ENCODE measurements at places on chromosomes 16 and 17.

GRCh38 chr17:49450735-49451134, 36.1 kb upstream of the PHB1 start:
- DNase-seq, result peak; percentile 63

- DNase-seq, result peak; percentile 51
Observed at GRCh38 chr17:143785-144281, 6.5 kb downstream of the SCGB1C2 start.

GRCh38 chr17:3890082-3890877, 2.6 kb downstream of the CAMKK1 start:
- peak; percentile 85 for DNase-seq

- peak; percentile 99 for DNase-seq
Observed at GRCh38 chr17:80892900-80893603, 98.6 kb upstream of the CHMP6 start.

DNA sequence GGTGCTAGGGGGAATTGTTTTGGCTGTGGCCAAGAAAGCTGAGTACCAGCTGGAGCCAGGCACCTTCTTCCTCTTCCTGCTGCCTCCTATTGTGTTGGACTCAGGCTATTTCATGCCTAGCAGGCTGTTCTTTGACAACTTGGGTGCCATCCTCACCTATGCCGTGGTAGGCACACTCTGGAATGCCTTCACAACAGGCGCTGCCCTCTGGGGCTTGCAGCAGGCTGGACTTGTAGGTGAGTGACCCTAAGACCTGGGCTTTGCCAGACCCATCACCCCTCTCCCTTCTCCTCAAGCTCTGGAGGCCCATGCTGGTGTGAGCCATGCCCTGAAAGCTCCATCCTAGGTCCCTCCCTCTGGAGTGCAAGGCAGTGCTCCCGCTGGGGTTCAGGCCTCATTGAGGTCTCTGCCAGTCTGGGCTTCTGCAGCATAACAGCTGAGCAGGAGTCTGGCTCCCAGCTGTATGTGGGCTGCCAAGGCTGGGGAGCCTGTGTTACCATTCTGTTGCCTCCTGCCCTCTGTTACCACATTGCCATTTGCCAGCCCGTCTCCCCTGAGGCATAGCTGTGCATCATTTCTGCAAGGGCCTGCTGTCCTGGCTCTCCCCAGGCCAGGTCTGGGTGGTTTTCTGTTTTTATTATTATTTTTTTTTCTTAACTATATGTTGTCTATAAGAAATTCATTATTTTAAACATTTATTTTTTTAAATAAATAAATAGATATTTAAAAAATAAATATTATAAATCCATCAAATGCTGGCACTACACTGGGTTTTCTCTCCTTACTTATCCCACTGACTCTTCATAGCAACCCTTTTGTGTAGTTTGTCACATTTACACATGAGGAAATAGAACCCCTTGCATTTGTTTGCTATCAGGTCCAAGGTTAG, 4.1 kb downstream of the SLC9A5 start:
- no peak for DNase-seq

DNA sequence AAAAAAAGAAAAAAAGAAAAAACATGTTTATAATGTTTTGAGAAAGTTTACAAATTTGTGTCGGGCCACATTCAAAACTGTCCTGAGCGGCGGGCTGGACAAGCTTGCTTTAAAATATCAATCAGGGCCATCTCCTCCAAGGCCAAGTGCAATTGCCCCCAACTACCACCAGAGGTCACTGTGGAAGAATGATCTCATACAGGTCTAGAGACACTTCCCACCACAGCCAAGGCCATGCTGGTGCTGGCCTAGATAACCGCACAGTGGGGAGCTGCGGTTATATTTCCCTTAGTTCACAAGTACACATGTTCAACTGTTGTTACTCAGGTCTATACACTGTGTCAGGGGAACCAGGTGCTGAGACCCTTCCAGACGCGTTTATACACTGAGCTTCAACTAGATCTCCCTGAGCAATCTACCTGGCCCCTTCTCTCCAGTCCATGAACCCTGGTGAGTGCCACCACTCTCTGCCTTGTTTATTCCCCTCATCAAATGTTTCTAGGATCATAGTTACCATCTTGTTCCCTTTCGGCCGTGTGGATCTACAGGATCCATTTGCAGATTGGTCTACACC, 83.8 kb upstream of the CCL2 start:
- peak; percentile 68 for DNase-seq

GRCh38 chr16:72827866-72828265, 220.1 kb downstream of the ZFHX3 start:
- no peak for DNase-seq

GRCh38 chr17:76491271-76492122, 9.7 kb downstream of the RHBDF2 start:
- DNase-seq, result no peak

- DNase-seq, result peak; percentile 60
Observed at GRCh38 chr17:32141258-32141657, 1.0 kb upstream of the RHOT1 start.

DNA sequence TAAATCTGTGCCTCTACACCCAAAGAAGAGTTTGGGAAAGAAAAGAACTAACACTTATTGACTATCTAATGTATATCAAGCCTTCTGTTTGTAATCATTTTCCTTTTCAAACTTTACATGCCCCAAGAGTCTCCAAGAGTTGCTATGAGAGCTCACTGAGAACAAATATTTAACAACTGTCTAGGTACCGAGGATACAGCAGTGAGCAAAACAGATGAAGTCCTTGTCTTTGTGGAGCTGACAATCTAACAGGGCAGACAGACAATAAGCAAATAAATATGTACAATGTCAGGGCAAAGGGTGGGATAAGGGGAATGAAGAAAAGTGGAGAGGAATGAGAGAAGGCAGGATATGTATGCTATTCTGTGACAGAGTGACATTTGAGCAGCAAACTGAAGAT, 64.8 kb upstream of the KSR1 start:
- no peak for DNase-seq

DNA sequence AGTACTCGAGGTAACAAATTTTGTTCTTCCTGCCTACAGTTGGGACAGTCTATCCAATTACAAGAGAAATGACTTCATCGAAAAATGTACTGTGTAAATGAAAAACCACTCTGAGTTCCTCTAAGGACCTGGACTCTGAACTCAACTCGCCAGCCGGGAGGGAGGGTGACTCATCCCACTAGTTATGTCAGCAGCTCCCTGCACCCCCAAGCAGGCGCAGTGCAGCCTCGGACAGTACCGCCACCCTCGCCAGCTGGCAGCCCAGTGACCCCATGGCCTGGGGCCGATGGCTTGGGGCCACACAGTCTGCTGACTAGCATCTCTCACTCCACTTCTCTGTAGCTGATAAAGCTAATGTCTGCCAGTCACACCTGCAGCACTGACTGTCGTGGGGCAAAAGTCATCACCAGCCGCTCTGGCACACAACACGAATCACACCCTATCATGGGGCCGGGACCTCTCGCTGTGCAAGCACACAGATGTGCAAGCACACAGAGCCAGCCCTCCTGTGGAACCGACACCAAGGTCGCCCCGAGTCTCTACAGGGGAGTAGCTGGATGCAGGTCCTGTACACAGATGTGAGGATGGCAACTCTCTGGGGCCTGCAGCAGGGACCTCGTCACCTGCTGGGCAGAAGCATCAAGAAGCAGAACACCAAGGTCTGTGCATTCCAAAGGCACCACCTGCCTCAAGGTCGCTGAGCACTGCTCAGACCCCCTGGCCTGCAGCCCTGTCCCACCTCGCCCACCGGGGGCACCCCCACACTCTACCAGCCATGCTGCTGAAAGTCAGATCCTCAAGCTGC, 5.7 kb downstream of the CSNK1D start:
- peak; percentile 96 for DNase-seq

DNA sequence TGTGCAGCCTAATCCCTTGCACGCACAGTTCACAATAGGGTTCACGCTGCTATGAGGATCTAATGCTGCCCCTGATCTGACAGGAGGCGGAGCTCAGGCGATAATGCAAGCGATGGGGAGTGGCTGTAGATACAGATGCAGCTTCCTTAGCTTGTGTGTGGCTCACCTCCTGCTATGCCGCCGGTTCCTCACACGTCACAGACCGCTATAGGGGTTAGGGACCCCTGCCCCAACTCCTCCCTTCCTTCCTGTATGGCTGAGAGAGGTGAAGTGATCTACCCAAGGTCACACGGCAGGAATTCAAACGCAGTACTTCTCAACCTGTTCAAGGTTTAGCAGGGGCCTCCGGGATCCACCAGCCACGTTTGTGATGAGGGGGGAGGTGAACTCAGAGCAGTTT, 13.4 kb upstream of the PLLP start:
- no peak for DNase-seq
